ENCODE measurements at places on chromosomes 2 and 18.

- no peak for DNase-seq
These were observed 132.3 kb upstream of the PELI1 start for GRCh38 chr2:64276417-64277095.

DNA sequence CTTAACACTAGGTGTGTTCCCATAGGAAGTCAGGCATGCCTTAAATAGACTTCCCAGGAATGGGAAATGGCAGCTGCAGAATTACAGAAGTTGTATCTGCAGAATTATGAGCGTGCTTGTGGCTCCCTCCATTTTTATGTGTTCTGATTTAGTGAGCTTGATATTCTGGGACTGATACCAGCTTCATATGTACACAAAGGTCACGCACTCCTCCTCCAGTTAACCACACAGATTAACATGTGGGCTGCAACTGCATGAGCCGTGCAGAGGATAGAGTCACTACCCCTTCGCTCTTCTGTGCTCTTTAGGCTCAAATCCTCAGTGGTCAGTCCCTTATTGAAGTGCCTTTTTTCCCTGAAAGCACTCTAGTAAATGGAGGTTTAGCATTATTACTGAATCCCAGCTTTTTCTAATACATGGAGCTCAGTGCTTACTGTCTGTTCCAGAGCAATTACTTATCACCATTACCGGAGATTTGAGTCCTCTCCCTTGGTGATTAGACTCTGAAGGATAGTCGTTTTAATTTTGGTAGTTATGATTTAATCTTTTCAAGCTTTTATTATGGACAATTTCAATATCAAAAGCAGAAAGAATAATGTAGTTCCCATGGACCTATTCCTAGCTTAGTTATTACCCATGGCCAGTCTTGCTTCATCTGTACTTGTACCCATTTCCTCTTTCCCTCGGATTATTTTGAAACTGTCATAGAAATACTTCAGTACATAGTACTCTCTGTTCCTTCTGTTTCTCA lies 238.3 kb downstream of the PRKCE start:
- no peak for DNase-seq

- no peak for DNase-seq
These were observed 72.7 kb downstream of the NXPH2 start for GRCh38 chr2:138707392-138708074.

DNA sequence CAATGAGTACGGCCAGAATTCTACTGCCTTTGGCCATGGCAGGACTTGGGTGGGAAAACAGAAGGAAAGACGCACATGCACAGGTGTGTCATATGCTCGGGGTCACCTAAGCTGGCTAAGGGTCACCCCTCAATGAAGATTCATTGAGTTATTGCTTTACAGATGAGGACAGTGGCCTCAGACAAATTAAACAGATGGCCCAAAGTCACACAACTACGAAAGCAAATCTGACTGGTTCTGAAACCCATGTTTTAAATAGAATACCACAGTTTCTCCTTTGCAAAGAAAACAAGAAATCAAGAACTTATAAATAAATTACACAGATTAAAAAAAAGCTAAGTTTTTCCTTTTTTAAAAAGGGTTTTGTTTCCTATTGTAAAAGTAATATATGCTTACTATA lies 70.5 kb downstream of the ID2 start:
- no peak for DNase-seq

DNA sequence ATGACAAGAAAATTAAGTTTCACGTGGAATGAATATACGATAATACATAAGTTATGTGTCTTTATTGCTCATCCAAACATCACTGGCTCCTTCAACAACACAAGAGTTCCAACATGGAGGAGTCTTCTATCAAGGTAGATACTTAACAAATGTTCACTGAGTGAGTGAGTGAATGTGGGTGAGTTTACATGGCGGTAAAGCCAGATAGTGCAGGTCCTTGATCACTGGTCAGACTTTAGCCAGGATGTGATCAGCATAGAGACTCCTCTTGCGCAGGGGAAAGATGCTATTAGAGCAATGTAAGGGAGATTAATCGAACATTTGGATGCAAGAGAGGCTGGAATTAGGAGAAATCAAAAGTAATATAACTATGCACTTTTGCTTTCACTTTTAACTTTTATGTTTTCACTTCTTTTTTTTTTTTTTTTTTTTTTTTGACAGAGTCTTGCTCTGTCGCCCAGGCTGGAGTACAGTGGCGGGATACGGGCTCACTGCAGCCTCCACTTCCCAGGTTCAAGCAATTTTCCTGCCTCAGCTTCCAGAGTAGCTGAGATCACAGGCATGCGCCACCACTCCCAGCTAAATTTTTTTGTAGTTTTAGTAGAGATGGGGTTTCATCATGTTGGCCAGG lies 249.0 kb upstream of the ID2 start:
- no peak for DNase-seq

DNA sequence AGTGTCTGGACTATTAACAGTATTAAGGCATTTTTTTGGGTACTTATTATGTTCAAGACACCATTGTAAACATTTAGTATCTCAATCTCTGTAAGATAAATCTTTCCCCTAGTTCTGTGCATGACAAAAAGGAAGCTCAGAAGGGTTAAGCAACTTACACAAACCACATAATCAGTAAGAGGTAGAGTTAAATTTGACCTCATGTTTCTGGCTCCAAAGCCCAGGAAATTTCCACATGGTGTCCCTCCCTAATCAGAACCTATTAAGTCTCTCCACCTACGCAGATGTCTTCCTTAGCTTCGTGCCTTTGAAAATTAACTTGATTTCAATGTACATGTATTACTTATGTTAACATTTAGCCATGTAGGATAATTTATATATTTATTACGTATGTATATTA lies 2.0 kb downstream of the MFSD6 start:
- DNase-seq, result no peak

GRCh38 chr2:125424266-125424785 lies 1231.6 kb upstream of the GYPC start:
- no peak for DNase-seq

DNA sequence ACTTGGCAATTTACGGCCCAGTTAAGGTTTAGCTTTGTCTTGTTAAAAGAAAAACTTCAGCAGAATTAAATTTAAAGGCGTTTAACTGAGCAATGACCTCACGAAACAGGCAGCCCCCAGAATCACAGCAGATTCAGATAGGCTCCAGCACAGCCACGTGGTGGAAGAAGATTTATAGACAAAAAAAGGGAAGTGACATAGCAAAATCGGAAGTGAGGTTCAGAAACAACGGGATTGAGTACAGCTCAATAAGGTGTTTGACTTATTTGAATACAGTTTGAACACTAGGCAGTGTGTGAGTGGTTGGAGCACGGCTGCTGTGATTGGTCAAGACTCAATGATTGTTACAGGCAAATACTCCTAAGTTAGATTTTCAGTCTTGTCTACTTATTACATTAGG lies 79.8 kb downstream of the MOGAT1 start:
- no peak for DNase-seq

- no peak for DNase-seq
These were observed 42.0 kb downstream of the FMNL2 start for GRCh38 chr2:152376968-152377367.

DNA sequence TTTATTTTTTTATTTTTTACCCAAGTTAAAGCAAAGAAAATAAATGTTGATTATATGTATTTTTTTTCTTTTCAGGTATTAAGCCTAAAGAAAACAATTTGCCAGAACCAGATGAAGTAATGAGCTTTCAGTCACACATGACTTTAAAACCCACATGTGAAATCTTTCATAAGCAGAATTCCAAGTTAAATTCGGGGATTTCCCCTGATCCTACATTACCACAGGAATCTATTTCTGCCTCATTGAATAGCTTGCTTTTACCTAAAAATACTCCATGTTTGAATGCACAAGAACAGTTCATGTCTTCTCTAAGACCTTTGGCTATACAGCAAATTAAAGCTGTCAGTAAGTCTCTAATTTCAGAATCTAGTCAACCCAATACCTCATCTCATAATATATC lies 26.6 kb downstream of the GEN1 start:
- no peak for DNase-seq

DNA sequence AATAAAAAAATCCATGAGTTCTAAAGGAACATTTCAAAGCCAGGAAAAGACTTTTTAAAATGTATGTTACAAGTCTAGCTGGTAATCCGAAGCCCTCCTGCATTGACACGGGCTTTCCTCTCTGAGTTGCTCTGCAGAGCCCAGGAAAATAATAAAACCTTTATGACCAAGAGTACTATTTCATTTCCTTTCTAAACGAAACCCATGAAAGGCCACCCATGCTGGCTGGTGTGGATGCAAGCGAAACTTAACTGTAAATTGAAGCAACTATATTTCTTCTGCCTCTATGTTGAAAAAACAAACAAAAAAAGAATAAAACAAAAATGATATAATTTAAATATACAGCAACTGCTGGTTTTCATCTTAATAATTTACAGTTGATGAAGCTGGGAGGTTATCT lies 41.3 kb upstream of the ZNF532 start:
- DNase-seq, result no peak

- DNase-seq, result no peak
These were observed 152.6 kb upstream of the KYNU start for GRCh38 chr2:142724713-142725349.

GRCh38 chr2:99600981-99601651 lies 111.3 kb upstream of the REV1 start:
- no peak for DNase-seq

- peak; percentile 68 for DNase-seq
These were observed 13.5 kb upstream of the ZAP70 start for GRCh38 chr2:97699765-97700444.

DNA sequence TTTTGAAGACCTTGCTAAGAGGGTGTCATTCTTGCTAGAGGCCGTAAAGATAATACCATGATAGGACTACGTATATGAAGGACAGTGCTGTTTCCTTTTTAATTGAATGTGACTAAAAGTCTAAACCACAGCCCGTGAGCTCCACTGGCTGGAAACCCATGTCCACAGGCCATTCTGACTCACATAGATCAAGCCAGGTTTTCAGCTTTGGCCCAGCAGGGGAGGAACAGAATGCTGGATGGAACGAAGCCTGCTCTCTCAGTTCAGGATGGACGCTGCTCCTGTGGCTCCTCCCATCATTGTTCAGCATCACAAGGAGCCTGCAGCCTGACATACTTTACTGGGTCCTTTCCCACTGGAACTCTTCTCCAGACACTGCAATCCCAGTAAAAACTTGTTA lies 47.6 kb downstream of the ALPK2 start:
- DNase-seq, result no peak

- DNase-seq, result no peak
These were observed 60.5 kb downstream of the MERTK start for GRCh38 chr2:111958901-111959300.

Data from stimulated activated CD4-positive, alpha-beta T cell treated with anti-CD3 and anti-CD28 coated beads, Interleukin-4, amount 100 ng/mL, for 1 hour (primary cell).